Fibroblast of skin of scalp (primary cell): ENCODE measurements at places on chromosomes 3 and 15.

DNA sequence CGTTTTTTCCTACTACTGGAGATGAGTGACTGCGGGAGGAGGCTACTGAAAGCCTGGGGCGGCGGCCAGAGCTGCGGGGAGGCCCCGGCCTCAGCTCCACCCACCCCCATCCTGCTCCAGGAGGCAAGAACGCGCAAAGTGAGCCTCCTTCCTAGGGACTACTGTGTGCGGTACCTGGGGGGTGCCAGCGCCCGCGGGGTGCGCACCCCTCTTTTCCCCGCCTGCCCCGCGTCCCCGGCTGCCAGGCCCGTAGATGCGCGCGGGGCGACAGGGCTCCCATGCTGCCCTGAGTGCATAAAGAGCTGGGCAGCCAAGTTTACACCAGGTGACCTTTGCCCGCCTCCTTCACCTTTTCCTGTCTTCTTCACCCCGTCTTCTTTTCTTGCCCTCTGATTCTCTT, 2.5 kb upstream of the USF3 start:
- DNase-seq: no peak

GRCh38 chr3:74832925-74833324, 218.5 kb upstream of the CNTN3 start:
- no peak for DNase-seq

DNA sequence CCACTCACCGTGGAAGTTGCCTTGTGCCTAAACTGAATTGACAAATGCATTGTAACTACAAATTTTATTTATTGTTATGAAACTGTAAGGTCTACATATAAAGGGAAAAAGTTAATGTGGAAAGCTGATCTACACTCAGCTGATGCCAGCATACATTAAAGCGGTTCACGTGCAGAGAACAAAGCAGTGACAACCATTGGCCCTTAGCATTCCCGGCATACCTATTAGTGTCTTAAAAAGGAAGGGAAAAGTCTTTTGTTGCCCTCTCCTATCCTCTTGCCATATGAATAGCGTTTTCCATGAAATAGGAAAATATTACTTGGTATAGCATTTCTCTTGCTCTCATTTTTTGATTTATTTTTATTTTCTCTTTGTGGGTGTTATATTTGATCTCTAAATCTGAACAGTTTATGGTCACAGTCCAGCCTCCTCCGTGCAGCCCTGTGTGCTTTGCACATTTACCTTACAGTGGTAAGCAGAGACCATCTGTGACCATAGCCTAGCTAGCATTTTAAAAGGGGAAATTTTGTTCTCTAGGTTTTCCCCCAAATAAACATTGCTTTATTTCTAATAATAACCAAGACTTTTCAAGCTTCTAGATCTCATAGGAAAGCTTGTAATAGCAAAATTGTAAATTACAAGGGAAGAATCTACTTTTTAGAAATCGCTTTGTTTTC, 89.7 kb upstream of the CGNL1 start:
- no peak for DNase-seq

- peak; percentile 78 for DNase-seq
Measured at GRCh38 chr15:78047761-78048627, 29.5 kb downstream of the TBC1D2B start.

DNA sequence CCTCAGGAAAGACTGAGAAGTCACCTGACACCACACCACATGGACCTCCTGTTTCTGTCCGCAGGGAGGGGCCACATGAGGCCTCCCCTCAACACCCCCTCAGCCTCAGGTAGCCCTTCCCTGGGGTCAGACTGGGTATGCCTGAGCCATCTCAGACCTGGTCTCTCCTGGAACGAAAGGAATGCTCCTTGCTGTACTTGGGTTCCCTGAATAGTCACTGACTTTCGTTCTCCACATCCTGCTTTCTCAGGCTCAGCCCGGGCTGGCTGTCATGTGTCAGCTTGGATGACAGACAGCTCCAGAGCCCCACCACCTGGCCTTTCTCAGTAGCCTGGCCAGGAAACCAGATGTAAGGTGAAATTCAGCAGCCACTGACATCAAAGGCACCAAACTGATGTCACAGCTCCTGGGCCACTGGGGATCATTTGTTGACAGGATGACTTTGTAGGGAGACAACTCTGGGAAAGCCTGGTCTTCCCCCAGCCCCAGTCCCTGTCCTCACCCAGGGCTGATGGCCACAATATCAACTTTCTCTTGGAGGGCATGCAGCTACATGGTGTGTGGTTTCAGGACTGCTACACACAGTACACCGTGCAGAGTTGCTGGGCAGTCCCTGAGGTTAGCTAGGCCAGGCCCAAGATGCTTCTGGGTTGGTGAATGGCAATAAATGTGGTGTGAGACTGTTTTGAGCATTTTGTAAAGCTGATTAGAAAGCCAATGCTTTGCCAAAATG, 141.4 kb upstream of the MRPS22 start:
- no peak for DNase-seq

GRCh38 chr15:77251662-77252061, 168.2 kb downstream of the PEAK1 start:
- DNase-seq: peak; percentile 24

DNA sequence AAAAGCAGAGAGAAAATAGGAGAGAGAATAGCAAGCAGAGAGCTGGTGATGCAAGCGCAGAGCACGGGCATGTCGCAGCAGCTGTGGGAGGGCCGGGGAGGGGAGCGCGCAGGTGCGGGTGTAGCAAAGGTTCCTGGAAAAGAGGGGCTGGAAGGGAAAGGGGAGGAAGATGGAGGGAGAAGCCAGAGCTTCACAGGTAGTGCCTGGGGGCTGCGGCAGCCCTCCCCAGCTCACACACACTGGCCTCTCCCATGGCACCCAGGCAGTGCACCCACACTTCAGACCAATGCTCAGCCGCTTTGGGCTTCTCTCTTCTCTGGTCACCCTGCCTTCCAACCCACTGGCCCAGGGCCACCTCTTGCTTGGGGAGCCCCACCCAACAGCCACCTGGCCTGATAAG, 72.1 kb downstream of the ADAMTS7 start:
- no peak for DNase-seq

DNA sequence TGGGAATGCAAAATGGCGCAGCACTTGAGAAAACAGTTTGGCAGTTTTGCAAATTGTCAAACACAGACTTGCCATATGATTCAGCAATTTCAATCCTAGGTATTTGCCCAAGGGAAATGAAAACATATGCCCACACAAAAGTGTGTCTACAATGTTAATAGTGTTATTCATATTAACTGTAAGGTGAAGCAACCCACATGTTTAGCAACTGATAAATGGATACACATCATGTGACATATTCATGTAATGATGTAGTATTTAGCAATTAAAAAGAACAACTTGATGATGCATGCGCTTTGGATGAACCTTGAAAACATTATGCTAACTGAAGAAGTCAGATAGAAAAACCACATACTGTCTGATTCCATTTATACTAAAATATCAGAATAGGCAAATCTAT, 539.0 kb upstream of the PPP2R3A start:
- DNase-seq: no peak

GRCh38 chr3:11143476-11143875, 10.8 kb upstream of the HRH1 start:
- DNase-seq: no peak

DNA sequence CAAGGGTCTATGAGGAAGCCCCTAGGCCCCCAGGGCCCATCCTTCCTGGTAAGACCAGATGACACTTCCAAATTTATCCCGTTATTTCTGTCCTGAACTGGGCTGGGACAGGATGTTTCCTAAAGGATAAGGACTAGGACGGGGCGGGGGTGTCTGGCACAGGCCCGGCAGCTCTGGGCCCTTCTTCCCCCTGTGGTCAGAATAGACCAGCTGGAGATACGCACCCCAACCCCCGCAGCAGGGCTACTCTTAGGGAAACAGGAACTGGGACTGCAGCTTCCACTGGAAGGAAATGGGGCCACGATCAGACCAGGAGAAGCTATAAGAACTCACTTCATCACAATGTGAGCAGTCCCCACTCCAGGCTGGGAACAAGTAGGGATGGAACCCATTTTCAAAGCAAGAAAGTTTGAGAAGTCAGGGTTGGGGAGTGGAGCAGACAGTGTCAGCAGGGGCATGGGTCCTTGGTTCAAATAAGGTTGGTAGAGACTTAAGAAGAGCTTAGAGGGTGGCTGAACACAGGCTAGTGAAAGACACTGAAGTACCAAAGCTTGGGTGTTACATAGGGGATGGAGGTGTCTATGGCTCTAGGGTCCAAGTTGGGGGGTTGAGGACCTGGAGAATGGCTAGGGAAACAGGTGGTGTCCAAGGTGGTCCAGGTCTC, 1.1 kb downstream of the NCKIPSD start:
- no peak for DNase-seq

GRCh38 chr15:80159811-80160569, 7.2 kb downstream of the FAH start:
- DNase-seq: peak; percentile 12
